ENCODE measurements at places on chromosomes 5 and 9.

GRCh38 chr9:69899491-69899890, 78.9 kb downstream of the CFAP95 start:
- DNase-seq = no peak

GRCh38 chr5:173743641-173744343, 127.3 kb upstream of the BOD1 start:
- DNase-seq = no peak

GRCh38 chr9:136330406-136330990, 3.2 kb downstream of the GPSM1 start:
- no peak for DNase-seq

- DNase-seq = no peak
Measured at GRCh38 chr5:143154510-143155370, 248.7 kb downstream of the NR3C1 start.

- no peak for DNase-seq
Measured at GRCh38 chr9:7147121-7148090, 389.6 kb downstream of the KDM4C start.

GRCh38 chr5:145227881-145228280, 607.3 kb downstream of the PRELID2 start:
- no peak for DNase-seq

DNA sequence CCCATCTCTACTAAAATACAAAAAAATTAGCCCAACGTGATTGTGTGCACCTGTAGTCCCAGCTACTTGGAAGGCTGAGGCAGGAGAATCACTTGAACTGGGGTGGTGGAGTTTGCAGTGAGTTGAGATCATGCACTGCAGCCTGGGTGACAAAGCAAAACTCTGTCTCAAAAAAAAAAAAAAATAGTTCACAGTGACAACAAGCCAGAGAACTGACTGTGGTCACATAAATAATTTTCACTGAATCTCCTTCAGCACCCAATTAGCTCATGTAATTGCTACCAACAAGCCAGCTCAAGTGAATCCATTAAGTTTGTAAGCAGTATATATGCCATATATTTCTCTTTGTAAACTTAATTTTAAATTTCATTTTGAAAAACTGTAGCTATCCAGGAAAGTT, 14.5 kb upstream of the AFAP1L1 start:
- DNase-seq = no peak

DNA sequence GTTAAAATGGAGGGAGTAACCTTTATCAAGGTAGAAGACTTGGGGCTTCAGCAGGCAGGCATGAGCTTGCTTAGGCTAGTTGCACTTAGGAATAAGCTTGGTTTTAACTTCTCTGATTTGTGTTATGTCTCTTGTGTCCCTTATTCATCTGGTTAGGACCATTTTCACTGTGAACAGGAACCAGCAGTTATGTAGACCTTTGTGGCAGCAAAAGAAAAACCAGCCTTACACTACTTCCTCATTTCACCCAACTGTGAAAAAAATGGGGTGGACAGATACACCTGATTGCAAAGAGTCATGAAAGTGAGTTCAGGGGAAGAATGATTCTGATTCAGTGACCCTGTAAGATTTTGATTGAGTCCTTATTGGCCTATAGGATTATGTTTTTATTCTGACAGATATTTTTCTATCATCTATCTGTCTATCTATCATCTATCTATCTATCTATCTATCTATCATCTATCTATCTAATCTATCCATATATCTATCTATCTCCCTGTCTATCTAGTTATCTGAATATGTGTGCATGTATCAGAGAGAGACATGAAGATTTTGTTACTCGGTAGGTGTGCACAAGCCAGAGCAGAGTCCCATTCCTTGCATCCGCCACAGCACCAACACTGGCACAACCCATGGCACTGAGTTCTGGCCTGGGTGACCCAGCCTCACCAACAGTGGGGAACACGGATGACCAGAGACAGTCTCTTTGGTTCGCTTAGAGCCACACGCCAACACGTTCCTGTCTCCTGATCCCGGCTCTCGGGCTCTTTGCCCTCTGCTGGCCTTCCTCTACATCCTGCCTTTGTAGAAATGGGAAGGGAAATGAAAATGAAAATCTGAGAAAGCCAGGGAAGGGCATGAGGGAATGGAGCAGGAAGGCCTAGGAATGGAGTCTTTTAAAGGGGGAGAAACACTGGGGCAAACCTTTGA, 1.3 kb upstream of the ZNF366 start:
- no peak for DNase-seq

- peak; percentile 26 for DNase-seq
Measured at GRCh38 chr9:133160742-133161546, 2.8 kb downstream of the GBGT1 start.

GRCh38 chr9:136944212-136944518, 373 bp downstream of the FBXW5 start:
- no peak for DNase-seq

GRCh38 chr9:38437193-38437823, 13.1 kb upstream of the IGFBPL1 start:
- no peak for DNase-seq

DNA sequence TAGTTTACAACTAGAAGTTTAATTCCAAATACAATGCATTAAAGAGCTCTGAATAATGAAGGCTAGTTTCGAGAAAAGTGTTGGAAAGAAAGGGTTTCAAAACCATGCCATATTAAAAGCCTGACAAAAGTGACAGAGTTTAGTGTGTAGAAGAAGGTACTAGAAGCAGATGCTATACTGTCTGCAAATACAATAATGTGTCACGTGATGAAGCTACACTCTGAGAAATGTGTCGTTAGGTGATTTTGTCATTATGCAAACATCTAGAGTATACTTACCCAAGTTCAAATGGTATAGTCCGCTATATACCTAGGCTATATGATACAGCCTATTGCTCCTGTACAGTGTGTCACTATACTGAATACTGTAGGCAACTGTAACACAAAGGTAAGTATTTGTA, 494.1 kb downstream of the TLE1 start:
- no peak for DNase-seq

DNA sequence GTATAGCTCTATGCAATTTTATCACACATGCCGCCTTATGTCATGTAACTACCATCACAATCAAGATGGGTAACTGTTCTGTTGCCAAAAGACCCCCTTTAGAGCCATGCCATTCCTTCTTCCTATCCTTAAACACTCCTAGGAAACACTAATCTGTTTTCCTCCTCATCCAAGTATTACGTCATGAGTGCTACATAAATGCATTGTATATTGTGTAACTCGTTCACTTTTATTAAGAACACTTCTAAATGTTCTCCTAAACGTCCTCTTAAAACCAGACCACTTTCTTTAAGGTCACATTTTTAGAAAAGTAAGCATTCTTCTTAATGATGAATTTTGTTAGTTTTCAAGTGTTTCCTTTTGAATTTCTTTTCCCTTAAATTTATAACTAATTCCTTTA, 49.8 kb upstream of the MTMR12 start:
- no peak for DNase-seq

Measured in NCI-H774 (cell line).